NCI-H526 treated with DMSO at 0.1 percent for 48 hours (cell line): ENCODE measurements at places on chromosomes 13 and 19.

DNA sequence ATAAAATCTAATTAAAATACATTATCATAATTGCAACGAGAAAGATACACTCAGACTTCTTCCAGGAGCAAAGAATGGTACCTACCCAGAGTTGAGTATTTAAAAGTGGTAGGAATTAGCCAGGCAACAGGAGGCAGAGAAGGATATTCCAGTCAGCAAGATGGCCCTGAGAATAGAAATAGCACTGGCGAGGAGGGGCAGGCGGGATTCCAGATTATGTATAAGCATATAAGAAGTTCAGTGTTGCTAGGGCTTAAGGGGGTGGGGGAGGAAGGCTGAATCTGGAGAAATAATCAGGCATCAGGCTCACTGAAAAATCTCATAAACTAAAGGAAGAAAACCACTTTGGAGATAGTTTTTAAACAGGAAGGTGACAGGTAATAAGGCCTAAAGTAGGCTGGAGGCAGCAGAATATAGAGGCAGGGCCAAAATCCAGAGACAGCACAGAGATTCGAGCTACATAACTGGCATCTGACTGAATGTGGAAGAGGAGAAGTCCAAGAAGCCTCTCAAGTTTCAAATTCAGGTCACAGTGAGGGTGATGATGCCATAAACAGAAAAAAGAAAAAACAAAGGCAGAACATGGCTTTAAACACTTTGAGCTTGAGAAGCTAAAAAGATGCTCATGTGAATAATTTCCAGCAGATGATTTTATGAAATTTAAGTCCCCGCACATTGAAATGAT lies 7.5 kb downstream of the KPNA3 start:
- no peak for DNase-seq

- DNase-seq, result no peak
Measured at GRCh38 chr13:100203696-100204367, 114.9 kb downstream of the PCCA start.

DNA sequence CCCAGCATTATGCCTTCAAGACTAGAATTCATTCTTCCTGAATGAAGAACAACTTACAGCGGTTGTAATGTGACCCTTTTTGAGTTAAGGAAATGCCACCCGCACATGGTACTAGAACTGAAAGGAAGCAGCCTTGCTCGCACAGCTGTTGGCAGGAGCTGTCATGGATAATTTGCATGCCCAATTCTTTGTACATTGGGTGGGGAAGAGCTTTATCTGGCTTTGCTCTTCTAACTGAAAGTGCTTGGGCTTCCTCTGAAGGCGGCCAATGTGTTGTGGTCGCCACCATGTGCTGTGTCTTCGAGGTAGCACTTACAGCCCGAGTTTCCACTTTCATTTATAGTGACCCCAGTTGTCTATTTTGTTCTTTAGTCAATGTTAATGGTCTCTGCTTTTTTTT lies 3.4 kb downstream of the CCNE1 start:
- peak; percentile 57 for DNase-seq

DNA sequence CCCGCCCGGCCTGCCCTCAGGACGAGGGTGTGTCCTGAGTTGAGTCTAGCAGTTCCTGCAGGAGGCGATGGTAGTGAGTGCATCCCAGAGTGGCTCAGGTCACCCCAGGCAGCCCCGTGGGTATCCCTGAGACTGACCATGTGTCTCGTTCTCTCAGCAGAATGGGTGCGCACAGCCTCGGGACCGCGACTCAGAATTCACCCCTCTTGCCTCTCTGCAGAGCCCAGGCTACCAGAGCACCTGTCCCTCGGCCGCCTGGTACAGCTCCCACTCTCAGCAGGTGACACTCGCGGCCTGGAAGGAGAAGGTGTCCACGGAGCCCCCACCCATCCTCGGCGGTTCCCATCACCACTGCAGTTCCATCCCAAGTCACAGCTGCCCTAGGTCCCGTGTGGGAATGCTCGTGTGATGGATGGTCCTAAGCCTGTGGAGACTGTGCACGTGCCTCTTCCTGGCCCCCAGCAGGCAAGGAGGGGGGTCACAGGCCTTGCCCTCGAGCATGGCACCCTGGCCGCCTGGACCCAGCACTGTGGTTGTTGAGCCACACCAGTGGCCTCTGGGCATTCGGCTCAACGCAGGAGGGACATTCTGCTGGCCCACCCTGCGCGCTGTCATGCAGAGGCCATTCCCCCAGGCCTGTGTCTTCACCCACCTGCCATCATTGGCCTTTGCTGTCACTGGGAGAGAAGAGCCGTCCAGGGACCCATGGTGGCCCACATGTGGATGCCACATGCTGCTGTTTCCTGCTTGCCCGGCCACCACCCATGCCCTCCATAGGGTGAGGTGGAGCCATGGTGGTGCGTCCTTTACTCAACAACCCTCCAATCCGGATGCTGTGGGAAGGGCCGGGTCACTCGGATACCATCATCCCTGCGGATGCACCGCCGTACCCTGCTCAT lies 87.1 kb upstream of the MCF2L start:
- DNase-seq, result no peak
